CD4-positive, alpha-beta T cell treated with Interleukin-6 for 4 hours (primary cell): ENCODE measurements at places on chromosomes 12 and 14.

GRCh38 chr12:131735476-131736445, 24.9 kb downstream of the SFSWAP start:
- no peak for DNase-seq

- no peak for DNase-seq
Measured at GRCh38 chr14:101193845-101194372, 290.4 kb upstream of the RTL1 start.

- DNase-seq = no peak
Measured at GRCh38 chr14:95545515-95546168, 10.8 kb downstream of the GLRX5 start.

DNA sequence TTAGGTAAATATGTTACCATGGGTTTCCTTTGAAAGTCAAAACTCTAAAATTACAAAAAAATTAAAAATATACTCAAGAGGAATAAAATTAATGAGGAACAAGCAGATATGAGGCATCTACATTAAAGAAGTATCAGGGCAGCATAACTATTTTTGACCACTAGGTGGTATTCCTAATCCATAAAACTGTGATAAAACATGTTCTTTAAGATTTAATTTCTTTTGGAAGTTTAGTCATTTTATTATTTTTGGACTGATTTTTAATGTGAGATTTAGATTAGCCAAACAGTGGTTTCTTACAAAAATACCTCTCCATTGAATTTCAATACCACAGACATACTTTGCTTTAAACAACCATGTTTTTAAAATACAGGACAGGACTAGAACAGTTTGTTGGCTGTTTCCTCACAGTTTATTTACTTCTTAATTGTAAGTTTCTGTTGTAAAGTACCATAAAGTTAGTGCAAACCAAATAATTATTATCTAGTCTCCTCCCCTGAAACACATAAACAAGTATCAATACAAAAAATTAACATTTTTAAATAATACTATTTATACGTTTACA, 49.8 kb downstream of the NTS start:
- DNase-seq = no peak

DNA sequence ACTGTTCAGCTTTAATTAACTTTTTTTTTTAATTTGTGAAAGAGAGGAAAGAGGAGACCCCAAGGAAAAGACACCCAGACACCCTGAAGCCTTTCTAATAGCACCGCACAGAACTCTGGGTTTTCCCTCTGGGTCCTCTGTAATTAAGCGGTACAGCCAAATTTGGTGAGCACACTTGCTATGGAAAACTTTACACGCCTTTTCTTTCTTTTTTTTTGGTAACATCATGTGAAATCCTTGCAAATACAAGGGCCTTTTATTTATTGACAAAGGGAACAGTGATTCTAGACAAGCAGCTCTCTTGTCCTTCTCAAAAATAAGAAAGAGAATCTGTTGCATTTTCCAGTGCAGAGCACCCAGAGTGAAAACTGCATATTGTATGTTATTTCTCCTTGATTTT, 44.4 kb upstream of the CPM start:
- DNase-seq = no peak

GRCh38 chr12:106978035-106978800, 8.7 kb downstream of the MTERF2 start:
- DNase-seq = no peak

DNA sequence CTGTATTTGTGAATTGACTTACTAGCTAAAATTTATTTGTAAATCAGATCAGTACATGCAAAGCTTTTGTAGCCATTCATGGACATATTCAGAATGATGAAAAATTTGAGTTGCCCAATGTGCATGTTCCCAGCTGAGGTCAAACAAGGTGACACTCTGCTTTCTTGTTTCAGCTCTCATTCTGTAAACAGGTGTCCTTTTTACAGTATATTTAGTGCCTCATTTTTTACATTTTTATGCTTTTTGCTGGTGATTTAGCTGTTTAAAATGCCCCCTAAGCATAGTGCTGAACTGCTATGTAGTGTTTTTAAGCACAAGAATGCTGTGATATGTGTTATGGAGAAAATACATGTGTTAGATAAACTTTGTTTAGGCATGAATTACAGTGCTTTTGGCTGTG, 76.3 kb downstream of the MIA2 start:
- DNase-seq = no peak

- no peak for DNase-seq
Measured at GRCh38 chr14:105425823-105426247, 6.2 kb downstream of the MTA1 start.

GRCh38 chr14:85454226-85454813, 75.6 kb upstream of the FLRT2 start:
- no peak for DNase-seq

DNA sequence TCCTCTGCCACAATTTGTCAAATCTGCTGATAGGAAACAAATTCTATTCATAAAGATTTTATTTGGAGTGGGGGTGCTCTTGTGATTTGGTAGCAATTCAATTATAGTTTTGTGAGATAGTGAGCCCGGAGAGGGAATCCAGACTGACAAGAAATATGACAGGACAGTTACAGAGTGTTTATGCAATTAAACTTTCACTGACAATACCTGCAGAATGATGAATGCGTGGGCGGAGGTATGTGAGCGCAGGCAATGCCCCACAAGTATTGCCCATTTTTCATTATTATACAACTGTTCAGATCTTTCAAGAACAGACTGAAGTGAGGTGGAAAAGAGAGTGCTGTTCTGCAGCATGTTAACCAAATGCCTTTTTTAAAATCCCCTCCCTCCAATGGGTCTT, 259.0 kb downstream of the EGLN3 start:
- no peak for DNase-seq

DNA sequence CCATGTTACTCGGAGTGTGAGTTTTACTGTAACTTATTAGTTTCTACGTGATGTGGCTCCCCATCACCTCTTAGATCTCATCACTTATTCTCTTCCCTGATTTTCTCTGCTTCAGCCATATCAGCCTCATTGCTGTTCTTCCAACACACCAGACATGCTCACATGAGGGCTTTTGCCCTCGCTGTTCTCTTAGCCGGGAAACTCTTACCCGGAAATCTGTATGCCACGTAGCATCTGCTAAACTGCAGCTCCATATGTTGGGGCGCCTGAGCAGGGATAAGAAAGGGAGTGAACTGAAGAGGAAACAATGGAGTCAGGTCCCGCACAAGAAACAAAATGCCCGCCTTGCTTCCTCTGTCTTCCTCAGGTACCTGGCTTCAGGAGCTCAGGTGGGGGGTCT, 16.6 kb downstream of the SMUG1 start:
- no peak for DNase-seq

GRCh38 chr14:52992236-52992870, 41.5 kb upstream of the FERMT2 start:
- DNase-seq = no peak

DNA sequence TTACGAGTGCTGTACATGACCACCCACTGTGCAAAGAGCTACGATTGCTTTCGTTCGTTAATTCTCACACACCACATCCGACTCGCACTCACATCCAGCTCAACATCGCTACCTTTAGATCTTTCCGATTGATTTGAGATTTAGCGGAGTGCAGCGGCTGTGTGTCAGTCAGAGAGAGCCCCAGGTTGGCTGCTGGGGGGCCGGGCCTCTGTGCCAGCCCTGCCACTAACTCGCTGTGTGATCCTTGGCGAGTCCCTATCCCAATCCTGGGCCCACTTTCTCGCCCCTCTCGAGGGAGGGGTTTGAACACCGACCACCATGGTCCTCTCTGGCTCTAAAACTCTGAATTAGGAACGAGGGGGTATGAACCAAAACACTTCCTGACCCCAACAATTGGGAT, 8.6 kb downstream of the DLK1 start:
- DNase-seq = no peak

DNA sequence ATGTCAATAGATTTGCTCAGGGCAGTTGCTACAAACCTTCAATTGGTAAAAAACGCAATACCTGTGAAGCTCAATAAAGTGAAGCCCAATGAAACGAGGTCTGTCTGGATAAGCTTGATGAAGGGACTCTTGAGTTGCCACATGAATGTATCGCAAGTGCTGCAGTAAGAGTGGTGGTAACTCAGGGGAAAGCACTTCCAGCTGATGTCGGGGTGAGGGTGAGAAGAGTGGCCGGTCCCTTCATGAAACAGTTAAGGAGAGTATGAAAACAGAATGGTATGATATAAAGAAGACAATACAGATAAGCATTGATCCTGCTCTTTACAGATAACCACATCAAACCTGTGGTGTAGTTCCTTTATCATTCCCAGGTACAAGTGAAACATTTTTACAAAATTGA, 83.4 kb upstream of the EVL start:
- DNase-seq = no peak

GRCh38 chr14:100652744-100653143, 65.5 kb upstream of the BEGAIN start:
- no peak for DNase-seq

DNA sequence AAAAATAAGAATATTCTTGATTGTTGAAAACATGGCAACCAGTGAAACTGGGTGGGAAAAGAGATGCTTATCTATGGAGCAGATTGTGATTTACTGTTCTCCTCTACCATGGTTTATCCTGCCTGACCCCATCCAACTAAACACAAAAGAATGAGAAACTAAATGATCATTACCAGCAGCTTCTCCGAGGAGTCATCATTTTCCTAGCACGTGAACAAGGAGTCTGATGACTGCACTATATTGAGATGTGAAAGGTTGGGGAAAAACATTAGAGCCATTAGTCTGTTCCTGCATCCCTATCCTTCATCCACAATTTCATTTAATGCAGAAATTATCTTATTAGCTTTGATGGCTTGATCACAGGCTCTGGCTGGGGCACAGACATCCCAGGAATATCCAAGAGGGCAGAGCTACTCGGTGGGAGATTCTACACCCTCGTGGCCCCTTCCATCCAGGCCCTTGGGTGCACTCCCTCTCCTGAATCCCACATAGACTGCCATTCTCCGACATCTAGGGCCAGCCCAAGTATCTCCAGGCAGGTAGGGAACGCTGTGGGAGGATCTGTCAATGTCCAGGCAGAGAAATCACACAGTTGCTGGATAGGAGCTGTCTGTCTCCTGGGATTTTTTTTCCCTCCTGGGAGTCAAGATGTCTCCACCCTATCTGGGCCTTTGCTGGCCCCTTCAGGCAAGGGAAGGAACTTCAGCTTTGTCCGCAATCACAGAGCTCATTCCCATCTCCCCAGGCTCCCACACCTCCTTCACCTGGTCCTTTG, 43.3 kb upstream of the DHRS4 start:
- DNase-seq = peak; percentile 6
